ENCODE measurements at places on chromosomes 3 and 15.

GRCh38 chr3:143363949-143364348 is 244.4 kb downstream of the CHST2 start:
- no peak for DNase-seq

- DNase-seq = no peak
These were observed 364.4 kb upstream of the MCTP2 start for GRCh38 chr15:93866948-93867347.

DNA sequence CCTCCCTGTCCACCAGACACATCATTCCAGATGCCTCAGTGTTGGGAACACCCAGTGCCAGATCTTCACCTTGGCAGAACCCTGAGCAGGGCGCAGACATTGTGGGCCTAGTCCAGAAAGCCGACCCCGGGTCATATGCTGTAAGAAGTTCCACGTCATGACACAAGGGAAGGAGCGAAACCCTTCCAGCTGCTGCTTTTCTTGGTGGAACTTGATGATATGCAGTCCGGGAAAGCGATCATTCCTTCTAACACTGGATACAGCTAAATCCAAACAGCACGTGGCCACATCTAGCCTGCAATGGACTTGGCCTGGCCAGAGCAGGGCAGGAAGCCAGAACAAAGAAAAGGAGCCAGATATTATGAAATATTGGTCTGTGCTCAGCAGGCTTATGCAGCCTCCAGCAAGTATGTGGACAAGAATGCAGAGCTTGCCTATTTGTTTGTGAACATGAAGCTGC is 22.0 kb downstream of the GASK1A start:
- no peak for DNase-seq

DNA sequence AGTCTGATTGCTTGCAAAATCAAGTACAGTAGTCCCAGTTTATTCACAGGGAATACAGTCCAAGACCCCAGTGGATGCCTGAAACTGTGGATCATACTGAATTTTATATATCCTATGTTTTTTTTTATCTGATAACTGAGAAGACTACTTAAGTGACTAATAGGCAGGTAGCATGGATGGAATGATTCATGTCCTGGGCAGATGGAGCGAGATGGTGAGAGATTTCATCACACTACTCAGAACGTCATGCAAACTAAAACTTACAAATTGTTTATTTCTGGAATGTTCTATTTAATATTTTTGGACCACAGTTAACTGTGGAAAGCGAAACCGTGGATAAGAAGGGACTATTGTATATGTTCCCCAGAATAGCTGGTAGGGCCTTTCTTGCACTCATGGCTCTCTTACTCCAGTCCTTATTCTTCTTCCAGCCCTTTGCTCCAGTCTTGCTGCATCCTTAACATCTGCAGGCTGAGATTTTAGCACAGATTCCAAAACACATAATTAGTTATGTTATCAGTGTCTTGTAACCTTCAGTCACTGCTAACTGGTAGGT is 290.0 kb downstream of the ADAMTSL3 start:
- no peak for DNase-seq

GRCh38 chr15:58147171-58147611 is 9.0 kb downstream of the AQP9 start:
- no peak for DNase-seq

DNA sequence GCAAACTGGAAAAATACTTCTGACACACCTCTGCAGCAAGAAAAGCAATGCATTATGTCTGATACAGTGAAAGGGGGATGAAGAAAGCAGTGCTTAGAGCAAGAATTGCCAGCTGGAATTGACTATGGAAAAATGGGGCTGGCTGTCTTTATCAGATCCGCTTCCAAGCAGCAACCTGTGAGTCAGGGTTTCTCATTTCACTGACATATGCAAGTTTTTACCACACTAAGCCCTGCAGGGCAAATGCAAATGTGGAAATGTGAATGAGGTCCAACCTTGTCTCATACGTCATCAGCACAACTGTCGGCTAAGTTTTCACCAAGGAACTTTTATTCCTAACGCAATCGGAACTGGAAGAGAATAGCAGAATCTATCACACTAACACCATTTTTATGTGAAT is 172.5 kb upstream of the GADL1 start:
- DNase-seq = no peak

DNA sequence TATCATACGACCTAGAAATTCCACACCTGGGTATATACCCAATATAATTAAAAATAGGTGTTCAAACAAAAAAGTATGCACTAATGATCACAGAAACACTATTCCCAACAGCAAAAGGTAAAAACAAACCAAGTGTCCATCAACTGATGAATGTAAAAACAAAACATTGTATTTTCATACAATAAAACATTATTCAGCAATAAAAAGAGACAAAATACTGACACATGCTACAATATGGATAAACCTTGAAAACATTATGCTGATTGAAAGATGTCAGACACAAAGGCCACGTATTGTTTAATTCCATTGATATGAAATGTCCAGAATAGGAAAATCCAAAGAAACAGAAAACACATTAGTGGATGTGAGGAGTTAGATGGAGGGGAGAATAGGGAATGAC is 71.0 kb downstream of the RPL22L1 start:
- DNase-seq = no peak

DNA sequence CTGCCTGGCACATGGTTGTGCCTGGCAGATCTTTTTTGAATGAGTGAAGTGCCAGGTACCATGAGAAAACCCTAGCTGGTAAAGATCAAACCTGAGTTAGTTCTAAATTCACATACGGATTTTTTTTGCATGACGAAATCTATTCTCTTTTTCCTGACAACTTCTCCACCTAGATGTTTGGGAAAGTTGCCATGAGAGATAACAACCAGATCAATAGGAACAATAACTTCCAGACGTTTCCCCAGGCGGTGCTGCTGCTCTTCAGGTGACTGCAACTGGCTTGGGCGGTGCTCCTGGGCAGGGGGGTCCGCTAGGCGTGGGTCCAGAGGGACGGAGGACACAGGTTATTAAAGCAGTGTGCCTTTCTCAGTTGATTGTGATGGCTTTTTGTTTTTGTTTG is 71.8 kb downstream of the CHDH start:
- DNase-seq = no peak

DNA sequence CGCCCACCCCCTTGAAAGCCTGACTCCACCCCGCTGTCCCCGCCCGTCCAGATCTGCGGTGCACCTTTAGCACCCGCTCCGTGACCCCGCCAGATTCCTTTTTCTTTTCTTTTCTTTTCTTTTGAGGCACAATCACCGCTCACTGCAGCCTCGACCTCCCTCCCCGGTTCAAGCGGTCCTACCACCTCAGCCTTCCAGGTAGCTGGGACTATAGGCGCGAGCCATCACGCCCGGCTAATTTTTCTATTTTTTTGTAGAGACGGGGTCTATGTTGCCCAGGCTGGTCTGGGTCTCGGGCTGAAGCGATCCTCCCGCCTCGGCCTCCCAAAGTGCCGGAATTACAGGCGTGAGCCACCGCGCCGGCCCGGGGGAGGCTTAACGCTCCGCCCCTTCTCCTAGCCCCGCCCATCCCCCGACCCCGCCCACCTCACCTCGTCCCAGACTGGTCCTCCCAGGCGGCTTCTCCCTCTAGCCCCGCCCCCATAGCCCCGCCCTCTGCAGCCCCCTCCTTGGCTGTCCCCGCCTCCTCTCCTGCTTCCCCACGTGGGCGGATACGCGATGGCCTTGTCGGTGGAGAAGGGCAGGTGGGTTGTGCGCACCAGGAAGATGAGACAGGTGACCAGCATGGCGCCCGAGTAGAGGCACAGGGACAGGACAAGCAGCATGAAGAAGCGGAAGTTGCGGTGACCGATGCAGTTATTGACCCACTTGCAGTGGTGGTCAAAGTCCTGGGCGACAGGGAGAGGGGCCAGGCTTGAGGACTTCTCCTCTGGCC is 3.2 kb downstream of the ZDHHC19 start:
- peak; percentile 21 for DNase-seq

- no peak for DNase-seq
These were observed 80.9 kb downstream of the THBS1 start for GRCh38 chr15:39661776-39662175.

DNA sequence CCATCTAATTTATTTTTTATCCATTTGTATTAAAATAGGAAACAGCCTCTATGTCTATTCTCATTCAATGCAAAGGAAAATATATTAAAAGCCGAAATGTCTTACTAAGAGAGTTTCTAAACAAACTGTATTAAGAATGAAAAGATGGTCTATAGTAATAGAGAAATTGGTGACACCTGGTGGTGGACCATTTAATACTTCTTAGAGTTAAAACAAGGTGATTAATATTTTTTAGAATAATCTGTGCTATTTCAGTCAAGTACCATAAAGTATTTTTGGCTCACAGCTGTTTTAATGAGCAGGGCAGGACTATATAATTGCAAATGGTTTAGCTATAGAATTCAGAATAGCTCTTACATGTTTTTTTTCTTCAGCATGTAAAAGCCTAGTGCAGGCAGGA is 55.7 kb downstream of the SYNPR start:
- no peak for DNase-seq

- DNase-seq = no peak
These were observed 235.9 kb downstream of the SOX2 start for GRCh38 chr3:181947606-181948005.

- no peak for DNase-seq
These were observed 575.4 kb downstream of the NAALADL2 start for GRCh38 chr3:175434561-175434960.

DNA sequence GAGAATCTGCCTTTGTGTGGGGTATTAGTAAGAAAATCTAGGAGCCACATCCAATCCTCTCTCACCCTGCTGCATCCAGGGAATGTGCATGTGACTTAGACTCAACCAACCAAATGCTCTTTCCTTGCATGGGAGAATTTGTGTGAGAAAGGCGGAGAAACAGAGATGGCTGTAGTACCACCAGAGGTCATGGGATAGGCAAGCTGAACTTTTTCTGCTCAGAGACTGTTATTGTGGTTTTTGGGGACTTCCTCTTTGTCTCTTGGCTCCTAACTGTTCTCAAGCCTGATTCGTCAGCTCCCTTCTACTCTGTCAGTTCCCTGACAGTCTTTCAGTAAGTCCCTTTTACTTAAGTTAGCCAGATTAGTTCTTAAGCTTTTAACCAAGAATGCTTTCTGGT is 2.6 kb upstream of the ZSCAN2 start:
- no peak for DNase-seq

GRCh38 chr3:193016437-193016901 is 98.8 kb upstream of the MB21D2 start:
- no peak for DNase-seq

DNA sequence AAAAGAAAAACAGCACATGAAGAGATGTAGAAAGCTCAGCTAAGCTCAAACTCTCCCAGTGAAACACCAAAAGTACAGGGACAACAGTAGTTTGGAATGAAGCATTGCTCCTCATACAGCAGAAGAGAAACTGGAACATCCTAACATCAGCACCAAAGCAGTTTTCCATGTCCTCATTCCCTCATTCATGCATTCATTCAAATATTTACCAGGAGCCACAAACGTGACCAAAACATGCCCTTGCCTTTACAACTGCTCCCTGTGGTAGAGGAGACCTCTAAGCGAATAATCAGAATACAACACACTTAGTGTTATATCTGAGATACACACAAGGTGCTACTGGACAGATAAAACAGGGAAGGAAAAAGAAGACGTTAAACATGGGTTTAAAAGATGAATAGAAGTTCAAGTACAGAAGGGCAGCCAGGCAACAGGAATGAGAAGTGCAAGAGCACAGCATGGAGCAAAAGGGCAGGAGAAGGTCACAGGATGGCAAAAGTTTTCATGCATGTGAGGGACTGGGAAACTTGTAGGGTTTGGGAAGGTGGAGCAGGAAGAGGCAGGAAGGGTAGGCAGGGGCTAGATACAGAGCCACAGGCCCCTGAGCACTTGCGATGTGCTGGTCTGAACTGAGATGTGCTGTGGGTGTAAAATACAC is 58.5 kb upstream of the LMCD1 start:
- DNase-seq = no peak

GRCh38 chr3:50665081-50665840 is 9.5 kb upstream of the DOCK3 start:
- DNase-seq = no peak

- DNase-seq = no peak
These were observed 407.3 kb downstream of the GBE1 start for GRCh38 chr3:81354119-81354518.

- no peak for DNase-seq
These were observed 22.5 kb downstream of the ALS2CL start for GRCh38 chr3:46670891-46671427.

GRCh38 chr15:95446854-95447253 is 883.6 kb upstream of the NR2F2 start:
- DNase-seq = no peak

DNA sequence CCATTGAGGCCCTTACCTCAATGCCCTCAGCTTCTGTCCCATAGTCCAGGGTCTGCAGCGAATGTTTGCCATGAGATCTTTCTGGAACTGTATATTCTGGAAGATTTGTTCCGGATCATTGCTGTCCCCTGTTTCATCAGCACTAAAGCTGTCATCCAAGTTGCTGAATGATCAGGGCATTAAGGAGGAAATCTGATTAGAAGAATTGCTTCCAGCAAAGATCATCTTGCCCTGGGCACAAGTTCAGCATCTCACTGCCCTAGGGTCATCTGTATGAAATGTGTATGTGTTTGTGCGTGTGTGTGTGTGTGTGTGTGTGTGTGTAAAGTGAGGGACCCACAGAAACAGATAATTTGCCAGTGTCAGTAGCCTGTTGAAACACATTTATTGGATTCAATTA is 1.4 kb downstream of the TMC3 start:
- DNase-seq = no peak

DNA sequence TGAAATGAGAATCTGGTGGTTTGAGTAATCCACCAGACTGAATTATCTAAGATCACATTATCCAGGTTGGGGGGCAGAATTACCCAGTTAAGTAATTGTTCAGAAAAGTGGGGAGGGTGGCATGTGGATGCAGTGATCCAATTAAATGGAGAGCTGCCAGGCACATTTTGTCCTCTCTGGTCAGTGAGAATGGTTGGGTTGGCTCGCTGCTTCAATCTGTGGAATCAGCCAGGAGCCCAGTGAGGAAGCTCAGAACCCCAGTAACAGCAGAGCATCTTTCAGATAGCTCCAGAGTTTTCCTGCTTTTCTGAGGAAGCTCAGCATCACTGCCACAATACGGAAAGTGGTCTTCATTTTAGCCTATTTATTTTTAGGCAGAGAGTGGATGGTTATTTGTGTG is 6.4 kb upstream of the EXOG start:
- DNase-seq = no peak

DNA sequence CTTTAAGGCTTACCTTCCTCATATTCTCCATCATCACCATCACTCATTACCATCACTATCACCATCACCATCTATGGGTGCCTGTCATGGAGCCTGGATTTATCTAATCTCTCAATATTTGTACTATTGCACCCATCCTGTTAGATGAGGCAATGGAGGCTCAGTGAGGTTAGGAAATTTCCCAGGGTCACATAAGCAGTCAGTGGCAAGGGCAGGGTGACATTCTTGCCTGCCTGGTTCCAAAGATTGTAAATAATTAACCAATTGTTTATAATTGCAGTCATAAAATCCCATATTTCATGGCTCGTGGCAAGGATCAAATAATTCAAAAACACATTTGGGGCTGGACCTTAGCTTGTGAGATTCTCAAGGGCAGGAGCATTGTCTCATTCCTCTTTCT is 55.2 kb downstream of the MGLL start:
- no peak for DNase-seq

DNA sequence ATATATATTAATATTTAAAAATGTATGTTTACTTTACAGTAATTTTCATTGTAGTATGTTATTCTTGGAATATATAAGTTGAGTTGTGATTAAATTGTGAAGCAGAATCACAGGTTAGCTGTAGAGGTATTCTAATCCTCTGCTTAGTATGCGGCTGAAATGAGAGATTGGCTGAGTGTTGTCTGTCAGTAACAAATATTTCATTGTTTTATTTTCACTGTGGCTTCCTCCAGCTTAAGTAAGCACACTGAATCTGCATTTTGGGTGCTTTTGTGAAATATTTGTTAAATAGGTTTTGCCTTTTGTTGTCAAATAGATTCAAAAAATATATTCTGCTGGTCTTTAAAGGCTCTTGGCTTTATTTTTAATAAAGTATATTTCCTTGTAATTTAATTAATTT is 357.5 kb downstream of the CADM2 start:
- DNase-seq = no peak

Data from activated CD8-positive, alpha-beta memory T cell treated with anti-CD3 and anti-CD28 coated beads for 1 hour (primary cell).